ENCODE measurements at places on chromosomes 13 and 19.

GRCh38 chr13:28457521-28457920, 37.4 kb downstream of the FLT1 start:
- DNase-seq, result no peak

DNA sequence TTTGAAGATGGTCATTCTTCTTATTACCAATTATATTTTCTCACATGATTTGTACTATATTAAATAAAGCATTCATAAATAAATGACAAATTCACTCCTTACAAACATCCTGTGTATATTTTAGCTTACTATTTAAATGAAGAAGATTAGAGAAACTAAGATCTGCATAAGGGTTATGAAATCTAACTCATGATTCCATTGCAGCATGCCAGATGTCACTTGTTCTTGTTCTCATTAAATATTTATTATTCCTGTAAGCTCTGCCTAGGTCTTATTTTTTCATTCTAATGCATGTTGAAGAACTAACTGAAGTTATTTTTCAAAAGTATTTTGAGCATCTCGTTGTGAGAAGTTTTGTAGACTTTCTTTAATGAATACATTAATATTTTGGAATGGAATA, 18.3 kb downstream of the NUP58 start:
- no peak for DNase-seq

DNA sequence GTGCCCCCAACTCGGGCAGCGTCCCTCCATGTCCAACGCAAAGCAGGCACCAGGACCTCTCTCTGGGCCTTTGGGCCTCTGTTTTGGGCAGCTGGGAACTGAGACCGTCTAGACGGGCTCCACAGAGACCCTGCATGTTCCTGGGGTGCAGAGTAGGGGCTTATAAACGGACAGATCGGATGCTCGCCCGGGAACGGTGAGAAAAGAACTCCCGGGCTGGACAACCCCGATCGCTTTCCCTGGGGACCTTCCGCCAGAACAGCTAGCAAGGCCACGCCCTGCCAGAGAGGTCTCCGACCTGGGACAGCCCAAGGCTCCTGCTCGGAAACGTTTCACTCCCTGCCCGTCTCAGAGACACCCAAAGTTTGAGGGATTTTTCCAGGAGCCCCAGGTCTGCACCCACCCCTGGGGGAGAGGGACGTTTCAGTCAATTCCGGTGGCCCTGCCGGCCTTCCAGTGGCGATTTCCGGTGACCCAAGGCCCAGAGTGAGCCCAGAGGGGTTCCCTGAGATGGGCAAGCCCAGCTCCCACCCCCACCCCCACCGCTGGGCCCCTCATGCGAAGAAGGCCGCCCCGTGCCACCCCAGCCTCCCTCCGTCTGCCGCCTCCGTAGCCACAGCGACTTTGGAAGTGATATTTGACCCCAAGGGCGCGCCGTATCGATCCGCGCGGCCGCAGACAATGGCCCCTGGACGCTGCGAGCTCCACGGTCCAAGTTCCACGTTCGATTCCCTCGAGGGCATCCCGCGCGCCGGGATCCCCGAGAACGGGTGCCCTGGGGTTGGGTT, 1.7 kb downstream of the NR2F6 start:
- DNase-seq, result peak; percentile 76

DNA sequence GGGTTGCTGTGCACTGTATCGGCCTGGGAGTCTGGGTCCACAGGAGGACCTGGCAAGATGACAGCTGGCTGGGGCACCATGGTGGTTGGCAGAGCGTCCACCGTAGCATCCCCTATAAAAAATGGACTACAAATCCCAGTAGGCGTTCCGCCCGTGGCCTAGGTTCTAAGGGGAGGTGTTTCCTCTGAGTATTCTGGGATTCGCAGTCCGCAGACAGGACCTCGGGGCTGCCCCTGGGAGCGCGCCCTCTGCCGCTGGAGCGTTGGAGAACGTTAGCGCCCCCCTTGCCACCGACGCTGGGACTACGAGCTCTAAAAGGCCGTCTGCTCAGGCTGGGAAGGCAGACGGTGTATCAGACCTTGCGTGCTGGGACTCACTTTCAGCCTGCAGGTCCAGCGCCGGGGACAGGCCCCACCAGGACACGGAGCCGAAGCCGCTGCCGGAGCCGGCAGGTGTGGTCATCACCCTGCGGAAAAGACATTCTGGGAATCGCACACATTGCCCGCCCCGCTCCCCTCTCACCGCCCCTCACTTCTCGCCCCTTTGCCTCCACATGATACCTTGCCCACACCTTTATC, 372 bp downstream of the DNAAF3 start:
- peak; percentile 93 for DNase-seq

Data from H54 (cell line).